ENCODE measurements at places on chromosomes 7 and 10.

- DNase-seq: no peak
These were observed 341.5 kb upstream of the ZMIZ1 start for GRCh38 chr10:78727251-78727650.

DNA sequence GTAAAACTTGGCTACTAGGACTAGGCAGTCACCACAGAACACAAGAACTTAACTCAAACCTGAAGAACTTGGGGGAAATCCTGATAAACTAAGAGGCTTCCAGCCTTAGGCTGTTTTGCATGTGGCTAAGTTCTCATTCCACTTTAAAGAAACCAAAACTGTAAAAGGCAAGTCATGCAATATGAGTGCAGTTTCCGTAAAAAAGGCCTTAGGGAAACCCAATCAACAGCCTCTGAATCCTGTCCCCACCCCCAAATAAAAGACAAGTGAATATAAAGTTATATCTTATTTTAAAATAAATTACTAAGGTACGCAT is 95.1 kb downstream of the USP6NL start:
- DNase-seq: no peak

DNA sequence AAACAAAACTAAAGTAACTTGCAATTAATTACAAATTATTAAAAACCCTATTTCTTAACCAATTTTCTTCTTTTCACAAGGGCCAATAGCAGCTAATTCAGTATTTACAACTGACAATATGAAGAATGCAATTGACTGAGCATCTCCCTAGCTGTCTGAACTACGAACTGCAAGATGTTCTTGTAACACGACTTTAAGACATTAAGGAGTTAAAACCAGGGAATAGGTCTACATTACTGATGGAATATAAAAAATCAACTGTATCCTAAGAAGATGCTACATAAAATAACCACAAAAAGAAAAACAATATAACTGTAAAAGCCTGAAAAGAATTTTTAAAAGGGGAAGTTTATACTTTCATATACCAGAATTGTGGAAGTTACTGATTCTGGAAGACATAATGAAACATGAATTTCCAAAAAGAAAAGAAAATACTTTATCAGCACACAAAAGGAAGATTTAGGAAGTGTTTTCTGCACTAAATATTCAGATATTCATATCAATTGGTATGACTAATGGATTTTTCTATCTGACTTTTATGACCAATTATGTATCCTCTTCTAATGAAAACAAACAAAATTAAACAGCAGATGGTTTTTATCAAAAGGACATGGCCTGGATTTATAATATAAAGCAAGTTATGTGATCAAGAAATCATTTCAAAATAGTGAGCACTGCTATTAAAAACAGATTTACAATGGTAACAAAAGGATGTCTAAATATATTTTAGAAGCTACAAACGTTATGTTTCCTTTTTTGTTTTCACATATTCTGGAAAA is 1.6 kb downstream of the GPR22 start:
- DNase-seq: no peak

DNA sequence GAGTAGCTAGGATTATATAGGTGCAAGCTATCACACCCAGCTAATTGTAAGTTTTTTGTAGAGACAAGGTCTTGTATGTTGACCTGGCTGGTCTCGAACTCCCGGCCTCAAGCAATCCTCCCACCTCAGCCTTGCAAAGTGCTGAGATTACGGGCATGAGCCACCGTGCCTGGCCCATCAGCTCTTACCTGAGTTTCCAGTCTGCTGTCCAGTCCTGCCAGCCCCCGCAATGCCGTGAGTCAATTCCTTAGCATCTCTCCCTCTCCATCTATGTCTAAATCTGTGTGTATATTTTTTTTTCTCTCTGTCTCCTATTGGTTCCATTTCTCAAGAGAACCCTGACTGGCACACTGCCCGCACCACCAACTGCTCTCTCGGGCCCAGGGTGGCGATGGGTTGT is 127.6 kb downstream of the ACTR3B start:
- DNase-seq: no peak

- no peak for DNase-seq
These were observed 97.4 kb downstream of the SVOPL start for GRCh38 chr7:138603549-138604318.

GRCh38 chr10:12916587-12916986 is 84.9 kb downstream of the CCDC3 start:
- DNase-seq: no peak

Data from stimulated activated CD8-positive, alpha-beta memory T cell treated with anti-CD3 and anti-CD28 coated beads, Interleukin-4, amount 100 ng/mL, for 1 hour (primary cell).